Nephron progenitor cell (in vitro differentiated cells): ENCODE measurements at places on chromosomes 2 and 18.

GRCh38 chr2:225428360-225428759 is 28.9 kb downstream of the NYAP2 start:
- DNase-seq, result no peak

GRCh38 chr2:128373451-128374000 is 54.9 kb upstream of the HS6ST1 start:
- no peak for DNase-seq

DNA sequence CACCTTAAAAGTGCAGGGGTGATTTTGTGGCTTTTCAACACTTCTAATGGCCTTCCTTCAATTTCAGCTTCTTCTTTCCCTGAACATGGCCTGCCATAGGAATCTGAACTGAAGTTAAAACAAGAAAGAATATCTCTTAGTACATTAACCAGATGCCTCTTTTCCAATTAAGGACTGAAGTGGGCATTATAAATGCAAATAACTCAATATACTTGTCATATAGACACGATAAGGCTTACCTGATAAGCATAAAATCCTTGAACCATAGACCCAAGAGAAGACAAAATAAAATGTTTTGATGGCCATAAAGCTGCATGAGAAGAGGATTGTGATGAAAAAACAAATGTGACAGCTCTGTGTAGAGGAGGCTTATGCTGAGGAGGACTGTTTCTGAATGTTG is 173.1 kb downstream of the MC4R start:
- DNase-seq, result no peak

DNA sequence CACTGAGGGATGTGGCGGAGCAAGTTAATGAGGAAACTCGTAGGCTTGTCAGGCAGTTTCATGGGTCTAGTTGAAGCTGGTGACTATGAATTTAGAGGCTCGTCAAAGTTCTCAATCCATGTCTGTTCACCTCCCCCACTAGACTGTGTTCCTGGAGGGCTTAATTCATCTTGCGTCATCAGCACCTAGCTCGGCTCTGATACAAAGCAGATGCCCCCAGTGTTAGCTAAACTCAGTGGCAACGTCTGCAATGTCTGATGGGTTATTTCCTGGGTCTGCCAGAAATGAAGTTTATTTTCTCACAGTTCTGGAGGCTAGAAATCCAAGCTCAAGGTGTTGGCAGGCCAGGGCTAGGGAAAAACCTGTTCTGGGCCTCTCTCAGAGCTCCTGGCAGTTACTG is 140.6 kb downstream of the PID1 start:
- no peak for DNase-seq

DNA sequence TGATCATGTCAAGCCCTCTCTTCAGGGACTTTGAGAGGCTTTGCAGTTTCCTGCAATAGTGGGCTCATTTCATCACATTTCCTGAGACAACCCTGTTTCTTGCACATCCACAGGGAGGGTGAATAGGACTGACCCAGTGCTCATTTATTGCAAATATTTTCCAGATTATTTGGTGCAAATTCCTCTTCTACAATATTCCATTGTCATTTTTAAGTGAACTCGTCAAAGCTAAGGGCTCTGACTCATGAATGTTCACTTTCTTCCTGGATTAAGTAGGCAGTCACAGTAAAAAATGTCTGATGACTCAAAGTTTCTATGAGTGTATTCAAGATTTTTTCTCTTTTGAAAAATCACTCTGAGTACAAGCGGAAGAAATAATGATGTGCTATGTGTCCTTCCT is 225.5 kb upstream of the GALNT5 start:
- DNase-seq, result no peak
